ENCODE measurements at places on chromosomes 3 and 15.

GRCh38 chr3:54347060-54347459, 224.7 kb downstream of the CACNA2D3 start:
- no peak for DNase-seq

DNA sequence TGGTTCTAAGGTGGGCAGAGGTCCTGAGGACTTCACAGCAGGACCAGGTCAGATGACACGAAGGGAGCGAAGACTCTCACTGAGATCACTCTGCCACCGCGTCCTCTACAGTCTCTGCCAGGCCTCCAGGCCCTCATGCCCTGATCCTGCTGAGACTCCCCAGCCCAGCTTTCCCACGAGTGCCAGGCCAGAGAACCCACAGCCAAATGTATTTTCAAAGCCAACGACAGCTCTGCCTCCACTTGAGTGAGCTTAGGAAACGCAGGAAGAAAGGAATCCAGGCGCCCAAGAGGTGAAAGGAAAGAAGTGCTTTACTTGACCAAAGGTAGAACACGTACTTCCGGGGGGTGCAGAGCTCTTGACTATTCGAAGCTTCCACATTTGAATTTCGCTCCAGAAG, 275.0 kb downstream of the XXYLT1 start:
- no peak for DNase-seq

GRCh38 chr3:4877173-4877787, 102.0 kb upstream of the BHLHE40 start:
- no peak for DNase-seq

DNA sequence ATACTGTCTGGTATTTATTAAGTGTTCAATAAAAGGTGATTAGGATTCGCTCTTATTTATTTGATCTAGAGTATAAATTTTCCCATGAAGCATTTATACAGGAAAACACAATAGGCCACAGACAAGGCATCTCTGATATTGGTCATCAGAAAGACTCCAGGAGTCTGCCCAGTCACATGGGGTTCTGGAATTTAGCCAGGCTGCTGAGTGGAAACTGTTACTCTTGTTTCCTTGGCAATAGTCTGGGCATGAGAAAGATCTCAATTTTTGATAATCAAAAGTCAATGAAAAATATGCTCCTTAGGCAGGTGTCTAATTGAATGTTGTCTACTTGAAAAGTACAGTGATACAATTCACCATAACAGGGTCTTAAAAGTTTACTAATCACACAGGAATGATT, 161.2 kb downstream of the FRMD5 start:
- DNase-seq: peak; percentile 25

DNA sequence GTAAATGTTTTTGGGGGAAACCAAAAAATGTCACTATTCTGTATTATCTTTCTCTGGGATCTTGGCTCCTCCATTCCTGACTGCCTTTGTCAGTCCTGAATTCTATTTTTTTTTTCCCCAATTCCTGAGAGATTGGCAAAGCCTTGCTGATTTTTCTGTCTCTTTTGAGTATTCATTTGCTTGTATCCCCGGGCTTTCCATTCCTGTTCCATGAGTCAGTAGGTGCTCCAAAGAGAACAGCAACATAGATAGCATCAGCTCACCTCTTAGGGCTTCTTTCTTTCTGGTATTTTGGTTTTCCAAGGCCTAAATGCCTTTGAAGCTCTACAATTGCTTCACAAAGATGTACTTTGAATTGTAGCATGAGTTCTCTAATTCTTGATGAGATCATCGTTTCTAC, 271.7 kb upstream of the LRRC3B start:
- no peak for DNase-seq

GRCh38 chr3:141858312-141858711, 18.1 kb upstream of the ATP1B3 start:
- no peak for DNase-seq

- DNase-seq: no peak
These were observed 14.7 kb downstream of the XRN1 start for GRCh38 chr3:142433110-142433509.

Measured in AG08396 (cell line).